ENCODE measurements at places on chromosomes 2 and 18.

GRCh38 chr18:46950064-46950656 is 32.8 kb downstream of the KATNAL2 start:
- no peak for DNase-seq

DNA sequence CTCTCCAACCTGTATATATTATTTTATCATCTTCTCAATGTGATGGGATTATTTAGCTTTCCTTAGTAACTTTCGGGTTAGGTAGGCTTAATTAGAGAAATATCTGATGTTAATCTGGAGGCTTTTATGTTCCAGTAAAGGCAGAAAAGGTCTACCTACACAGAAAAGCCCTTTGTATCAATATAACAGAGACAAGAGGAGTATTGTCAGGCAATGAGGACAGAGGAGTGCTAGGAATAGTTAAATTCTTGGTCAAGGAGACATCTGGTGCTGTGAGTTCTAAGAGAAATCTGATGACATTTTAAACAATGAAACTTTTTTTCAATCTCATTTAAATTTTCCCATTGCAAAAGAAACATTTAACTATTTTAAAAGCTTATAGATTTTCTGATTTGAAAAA is 36.1 kb downstream of the DPP4 start:
- no peak for DNase-seq

DNA sequence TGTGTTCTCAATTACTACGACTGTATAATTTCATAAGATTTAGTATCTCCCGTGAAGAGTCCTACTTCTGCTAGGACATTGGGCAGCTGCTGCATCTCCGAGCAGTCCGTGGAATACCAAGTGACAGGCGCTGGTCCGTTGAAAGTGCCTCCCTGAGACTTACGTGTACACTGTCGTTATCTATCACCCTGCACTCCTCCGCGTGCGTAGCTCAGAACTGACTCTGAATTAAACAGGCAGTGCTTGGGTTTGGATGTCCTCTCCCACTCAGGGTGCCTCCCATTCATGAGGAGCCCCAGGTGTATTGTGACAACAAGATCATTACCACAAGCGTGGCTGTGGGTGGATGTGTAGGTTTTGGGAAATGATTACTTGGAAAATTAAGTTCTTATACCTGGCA is 148.4 kb downstream of the SH3RF3 start:
- no peak for DNase-seq

GRCh38 chr2:100008956-100009355 is 133.4 kb downstream of the AFF3 start:
- no peak for DNase-seq

- DNase-seq, result no peak
Observed at GRCh38 chr2:119085613-119086012, 72.9 kb downstream of the C1QL2 start.

All from GM12878 (cell line).